ENCODE measurements at places on chromosomes 7 and 10.

DNA sequence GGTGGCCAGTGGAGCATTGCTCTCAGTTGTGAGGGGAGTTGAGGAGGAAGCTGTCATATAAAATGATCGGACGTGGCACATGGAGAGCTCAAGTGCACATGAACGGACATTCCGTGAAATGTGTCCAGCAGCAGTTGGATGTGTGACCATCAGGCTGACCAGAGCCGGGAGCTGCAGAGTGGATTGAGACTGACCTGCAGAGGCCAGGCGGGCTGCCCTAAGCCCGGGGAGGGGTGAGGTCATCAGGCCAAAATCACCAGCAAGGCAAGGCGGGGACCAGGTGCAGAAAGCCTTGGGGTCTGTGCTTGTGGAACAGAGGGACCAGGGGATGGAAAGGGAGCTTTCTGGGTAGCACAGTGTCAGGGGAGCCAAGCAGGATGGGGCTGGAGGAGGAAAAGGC is 279.5 kb downstream of the CELF2 start:
- no peak for DNase-seq

- DNase-seq, result peak; percentile 16
These were observed 18.7 kb downstream of the SRRM3 start for GRCh38 chr7:76220185-76221057.

GRCh38 chr7:113204415-113204814 is 86.1 kb upstream of the SMIM30 start:
- no peak for DNase-seq

GRCh38 chr10:58050575-58050974 is 217.1 kb downstream of the IPMK start:
- DNase-seq, result no peak

GRCh38 chr7:29636009-29636351 is 72.3 kb downstream of the PRR15 start:
- DNase-seq, result no peak

- DNase-seq, result no peak
These were observed 87.2 kb downstream of the NRF1 start for GRCh38 chr7:129698516-129699418.

- no peak for DNase-seq
These were observed 1402.5 kb upstream of the CELF2 start for GRCh38 chr10:9615189-9615588.

DNA sequence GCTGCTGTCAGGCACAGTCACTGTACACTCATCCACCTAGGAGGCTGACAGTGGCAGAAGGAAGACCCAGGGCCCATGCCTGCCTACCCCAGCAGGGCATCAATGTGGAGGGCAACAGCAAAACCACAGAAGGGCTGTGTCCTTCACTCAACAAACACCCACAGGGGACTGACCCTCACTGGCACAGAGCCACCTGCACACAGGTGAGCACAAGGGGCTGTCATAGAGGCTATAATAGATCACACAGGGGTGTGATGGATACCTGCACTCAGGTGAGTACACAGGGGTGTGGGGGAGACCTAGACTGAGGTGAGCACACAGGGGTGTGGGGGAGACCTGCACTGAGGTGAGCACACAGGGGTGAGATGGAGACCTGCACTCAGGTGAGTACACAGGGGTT is 132.8 kb upstream of the TCERG1L start:
- DNase-seq, result no peak

- no peak for DNase-seq
These were observed 2.2 kb upstream of the FOXI2 start for GRCh38 chr10:127734753-127735152.

DNA sequence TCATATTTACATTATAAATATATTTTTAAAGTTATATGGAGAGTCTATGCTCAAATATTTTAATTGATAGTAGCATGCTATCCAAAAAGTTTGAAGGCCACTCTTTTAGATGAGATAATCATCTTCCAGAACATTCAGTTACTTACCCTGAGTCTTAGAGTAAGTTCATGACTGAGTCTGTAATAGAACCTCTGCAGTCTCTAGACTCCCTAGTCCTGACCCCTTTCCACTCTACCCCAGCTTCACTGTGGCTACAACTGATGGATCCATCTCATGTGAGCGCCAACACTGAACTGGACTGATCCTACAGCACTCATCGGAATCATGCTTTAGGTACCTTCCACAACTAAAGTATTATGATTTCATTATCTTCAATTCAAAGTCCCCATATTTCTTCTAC is 10.1 kb downstream of the HACD1 start:
- no peak for DNase-seq

DNA sequence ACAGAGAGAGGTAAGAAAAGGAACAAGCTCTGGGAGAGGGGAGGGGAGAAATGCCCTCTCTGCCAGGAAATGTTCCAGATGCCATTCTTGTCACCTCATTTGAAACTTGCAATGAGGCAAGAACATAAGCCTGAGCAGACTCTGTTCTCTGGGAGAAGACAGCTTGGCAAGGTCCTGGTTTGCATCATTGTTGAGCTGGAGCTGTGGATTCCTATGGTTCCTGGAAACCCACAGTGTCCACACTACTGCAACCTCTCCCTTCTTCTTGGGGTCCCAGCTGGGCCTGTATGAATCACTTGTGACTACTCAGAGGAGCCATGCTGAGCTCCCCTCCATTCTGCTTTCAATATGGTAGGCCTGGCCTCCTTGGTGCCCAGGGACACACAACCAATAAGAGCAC is 60.8 kb upstream of the HECTD2 start:
- DNase-seq, result peak; percentile 60

DNA sequence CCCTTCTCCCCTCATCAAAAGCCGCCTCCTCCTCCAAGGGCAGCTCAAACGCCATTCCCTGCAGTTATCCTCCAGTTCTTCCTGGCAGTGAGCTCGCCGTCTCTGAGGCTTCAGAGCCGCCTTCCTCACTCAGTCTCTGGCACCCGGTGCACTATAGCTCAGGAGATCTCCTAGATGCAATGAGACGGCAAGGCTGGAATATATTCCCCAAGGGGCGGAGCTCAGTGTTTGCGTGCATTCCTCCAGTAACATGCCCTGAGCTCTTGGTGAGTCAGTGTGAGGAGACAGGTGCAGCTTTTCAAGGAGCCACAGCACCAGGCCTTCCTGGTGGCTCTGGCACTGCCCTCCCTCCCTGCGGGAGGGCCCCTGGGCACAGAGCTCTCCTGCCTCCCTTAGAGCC is 512.6 kb upstream of the FOXK1 start:
- DNase-seq, result no peak
